ENCODE measurements at places on chromosomes 16 and 17.
A peak's percentile ranks its signal among the peaks of the same experiment; 100 is the strongest.

DNA sequence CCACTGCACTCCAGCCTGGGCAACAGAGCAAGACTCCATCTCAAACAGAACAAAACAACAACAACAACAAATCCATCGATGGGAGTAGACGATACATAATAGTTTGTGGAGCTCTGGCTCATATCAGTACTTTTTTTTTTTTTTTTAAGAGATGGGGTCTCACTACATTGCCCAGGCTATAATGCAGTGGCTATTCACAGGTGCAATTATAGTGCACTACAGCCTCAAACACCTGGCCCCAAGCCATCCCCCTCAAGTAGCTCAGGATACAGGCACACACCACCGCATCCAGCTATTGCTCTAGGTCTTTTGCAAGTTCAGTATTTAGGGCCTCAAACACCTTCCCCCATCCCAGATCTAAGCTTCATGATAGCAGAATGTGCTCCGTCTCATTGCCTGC, 110.6 kb downstream of the KATNIP start:
- DNase-seq = no peak

GRCh38 chr17:3803308-3803640, 2.3 kb upstream of the ITGAE start:
- no peak for DNase-seq

- DNase-seq = no peak
These were observed 12.5 kb downstream of the SAMD14 start for GRCh38 chr17:50117202-50118051.

GRCh38 chr17:68595496-68595895, 5.7 kb downstream of the FAM20A start:
- DNase-seq = peak; percentile 89

- DNase-seq = peak; percentile 63
These were observed 13.5 kb downstream of the SDR42E1 start for GRCh38 chr16:81997738-81998137.

- DNase-seq = no peak
These were observed 41.5 kb upstream of the CDH5 start for GRCh38 chr16:66324815-66325515.

- no peak for DNase-seq
These were observed 51.2 kb downstream of the SNX29 start for GRCh38 chr16:12027558-12028287.

GRCh38 chr17:59620518-59621259, 994 bp downstream of the CLTC start:
- no peak for DNase-seq

DNA sequence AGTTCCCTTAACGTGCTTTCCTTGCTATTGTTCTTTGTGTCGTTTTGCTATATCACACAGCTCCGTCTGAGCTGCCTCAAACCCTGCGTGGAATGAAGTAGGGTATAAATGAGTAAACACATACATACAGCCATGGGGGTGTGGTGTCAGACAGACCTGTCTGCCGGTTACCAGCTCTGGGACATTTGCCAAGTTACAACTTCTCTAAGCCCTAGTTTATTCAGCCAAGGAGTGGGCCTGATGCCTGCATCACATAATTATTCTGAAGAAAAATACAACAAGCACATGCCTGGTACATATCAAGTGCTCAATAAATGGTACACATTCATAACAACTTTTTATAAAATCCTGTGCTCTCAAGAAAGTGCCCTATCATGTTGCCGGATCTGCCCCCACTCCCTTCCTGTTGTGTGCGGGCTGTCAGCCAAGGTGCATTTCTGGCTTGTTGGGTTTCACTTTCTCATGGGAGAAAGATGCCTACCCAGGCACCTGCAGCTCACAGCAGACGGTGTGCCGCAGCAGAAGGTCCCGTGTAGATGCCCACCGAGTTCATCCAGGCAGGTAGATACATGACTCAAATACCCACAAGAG, 30.5 kb downstream of the SMPD3 start:
- no peak for DNase-seq

GRCh38 chr17:6098050-6098822, 28.1 kb downstream of the WSCD1 start:
- no peak for DNase-seq

DNA sequence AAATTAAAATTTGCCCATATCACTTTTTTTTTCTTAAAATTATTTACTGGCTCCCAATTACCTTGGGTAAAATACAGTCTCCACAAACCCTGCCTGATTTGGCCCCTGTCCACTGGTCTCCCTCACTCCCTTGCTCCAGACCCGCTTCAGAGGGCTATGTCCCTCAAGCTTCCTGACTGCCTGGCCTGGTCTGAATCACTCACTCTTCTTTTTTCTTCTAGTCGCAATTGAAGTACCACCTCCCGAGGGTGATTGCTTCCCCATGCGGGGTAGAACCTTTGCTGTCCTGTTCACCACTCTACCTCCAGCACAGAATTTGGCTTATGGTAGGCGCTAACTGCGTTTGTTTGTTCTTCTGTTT, 598 bp upstream of the PGAP3 start:
- no peak for DNase-seq

DNA sequence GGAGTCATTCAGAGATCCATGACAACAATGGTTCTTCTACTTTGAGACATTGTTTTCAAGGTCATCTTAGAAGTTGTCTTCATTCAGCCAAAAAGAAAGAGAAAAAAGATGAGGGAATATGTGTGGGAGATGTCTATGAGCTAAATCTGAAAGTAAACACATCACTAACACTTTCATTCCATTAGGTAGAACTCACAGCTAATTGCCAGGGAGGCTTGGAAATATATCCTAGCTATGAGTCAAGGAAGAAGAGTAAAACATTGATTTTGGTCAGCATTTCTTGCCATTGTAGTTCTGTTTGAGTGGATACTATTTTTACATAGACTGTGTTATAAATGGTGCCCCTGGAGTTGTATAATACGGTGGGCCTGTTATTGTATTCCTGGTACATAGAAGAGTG, 316.4 kb upstream of the MYOCD start:
- no peak for DNase-seq

DNA sequence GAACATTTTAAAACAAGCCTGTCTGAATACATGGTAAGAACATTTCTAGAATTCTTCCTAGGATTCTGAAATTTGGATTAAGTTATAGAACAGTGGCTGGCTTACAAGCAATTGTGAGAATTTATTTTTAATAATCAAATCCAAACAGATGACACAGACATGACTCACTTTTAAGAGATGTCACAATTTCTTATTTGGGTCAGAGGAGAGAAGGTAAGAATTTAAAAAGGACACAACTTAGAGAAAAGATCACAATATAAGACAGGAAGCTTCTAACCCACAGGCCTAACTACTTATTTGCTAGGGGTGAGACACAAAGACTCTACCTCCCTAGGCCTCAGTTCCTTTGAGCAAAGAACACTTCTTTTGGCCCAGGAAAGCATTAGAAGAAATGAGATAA, 32.7 kb downstream of the ZZEF1 start:
- DNase-seq = peak; percentile 31

DNA sequence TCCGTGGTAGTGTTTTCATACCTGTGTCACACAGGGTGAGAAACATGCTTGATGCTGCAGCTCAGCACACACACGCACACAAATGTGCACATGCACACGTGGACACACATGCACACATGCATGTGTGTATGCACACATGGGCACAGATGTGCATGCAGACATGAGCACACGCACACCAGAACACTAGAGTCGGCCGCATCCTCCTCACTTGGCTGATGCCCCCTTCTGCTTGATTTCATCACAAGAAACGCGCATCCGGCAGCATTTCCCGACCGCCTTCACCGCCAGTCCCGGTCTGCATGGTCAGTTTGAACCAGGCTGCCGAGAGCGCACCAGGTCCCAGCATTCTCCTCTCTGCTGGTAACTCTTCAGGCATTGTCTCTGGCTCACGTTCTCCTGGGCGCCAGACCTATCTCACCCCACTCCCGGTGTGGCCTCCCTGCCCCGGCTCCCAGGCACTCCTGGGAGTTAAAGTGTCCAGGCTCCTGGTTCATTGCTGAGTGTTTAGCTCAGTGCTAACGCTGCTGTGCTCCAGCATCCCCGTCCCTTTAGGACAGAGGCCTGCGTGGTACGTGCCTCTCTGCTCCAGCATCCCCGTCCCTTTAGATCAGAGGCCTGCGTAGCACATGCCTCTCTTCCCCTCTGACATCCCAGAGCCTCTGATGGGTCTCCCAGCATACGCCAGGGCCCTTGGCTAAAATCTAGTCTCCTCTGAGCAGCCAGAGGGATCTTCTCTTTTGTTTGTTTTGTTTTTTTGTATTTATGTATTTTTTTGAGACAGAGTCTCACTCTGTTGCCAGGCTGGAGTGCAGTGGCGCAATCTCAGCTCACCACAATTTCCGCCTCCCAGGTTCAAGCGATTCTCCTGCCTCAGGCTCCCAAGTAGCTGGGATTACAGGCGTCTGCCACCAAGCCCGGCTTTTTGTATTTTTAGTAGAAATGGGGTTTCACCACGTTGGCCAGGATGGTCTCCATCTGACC, 16.0 kb downstream of the BAIAP2 start:
- no peak for DNase-seq

GRCh38 chr16:60318486-60318885, 1584.4 kb upstream of the GOT2 start:
- DNase-seq = no peak

DNA sequence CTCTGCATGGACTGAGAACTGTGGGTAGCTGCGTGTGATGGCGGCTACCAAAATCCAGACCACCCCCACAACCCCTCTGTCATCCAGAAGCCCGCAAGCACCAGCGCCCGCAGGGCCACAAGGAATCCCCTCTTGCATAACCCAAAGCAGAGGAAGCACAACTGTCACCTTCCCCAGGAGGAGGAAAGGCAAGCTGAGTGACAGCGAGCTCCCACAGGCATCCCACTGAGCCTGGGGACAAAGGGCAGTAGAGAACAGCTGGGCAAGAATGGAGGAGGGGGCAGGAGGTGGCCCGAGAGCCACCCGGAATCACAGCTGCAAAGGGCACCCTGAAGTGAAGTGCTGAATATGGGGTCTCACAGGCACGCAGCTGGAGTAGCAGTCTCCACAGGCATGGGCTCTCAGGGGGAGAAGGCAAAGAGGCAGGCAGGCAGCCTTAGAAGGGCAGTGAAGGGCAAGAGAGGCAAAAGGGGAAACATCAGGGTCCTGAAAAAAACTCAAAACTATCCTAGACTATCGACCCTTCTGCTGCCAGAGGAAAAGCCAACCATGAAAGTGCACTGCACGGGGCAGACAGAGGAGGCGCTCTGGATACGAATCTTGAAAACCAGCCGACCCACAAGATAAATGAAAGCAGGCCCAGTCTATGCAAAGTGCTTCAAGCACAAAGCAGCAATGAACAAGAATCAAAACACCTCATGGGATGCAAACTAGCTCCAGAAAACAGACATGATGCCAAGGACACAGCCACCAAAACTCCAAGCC, 17.1 kb downstream of the USP36 start:
- DNase-seq = no peak

- no peak for DNase-seq
These were observed 249.4 kb downstream of the SNX29 start for GRCh38 chr16:12225806-12226465.

DNA sequence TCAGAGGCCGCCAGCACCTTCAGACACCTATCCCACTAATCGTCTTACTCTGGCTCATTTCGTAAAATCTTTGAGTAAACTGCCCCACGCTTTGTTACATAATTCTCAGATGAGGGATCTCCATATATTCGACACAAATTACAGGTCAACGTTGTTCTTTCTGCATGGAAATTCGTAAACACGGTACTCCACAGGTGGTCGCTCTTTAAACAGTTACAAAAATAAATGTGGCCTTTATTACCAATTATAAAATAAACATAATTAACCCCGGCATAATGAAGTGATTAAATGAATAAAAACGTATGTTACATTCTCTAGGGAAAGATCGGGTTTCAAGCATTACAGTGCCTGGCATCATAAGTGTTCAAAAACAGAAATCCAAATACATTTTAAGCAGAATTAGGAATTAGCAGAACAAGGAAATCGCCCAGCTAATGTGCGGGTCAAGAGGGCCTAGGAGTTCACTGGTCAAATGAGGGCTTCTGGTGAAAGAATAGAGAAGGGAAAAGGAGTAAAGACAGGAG, 943 bp upstream of the PIP4K2B start:
- no peak for DNase-seq

DNA sequence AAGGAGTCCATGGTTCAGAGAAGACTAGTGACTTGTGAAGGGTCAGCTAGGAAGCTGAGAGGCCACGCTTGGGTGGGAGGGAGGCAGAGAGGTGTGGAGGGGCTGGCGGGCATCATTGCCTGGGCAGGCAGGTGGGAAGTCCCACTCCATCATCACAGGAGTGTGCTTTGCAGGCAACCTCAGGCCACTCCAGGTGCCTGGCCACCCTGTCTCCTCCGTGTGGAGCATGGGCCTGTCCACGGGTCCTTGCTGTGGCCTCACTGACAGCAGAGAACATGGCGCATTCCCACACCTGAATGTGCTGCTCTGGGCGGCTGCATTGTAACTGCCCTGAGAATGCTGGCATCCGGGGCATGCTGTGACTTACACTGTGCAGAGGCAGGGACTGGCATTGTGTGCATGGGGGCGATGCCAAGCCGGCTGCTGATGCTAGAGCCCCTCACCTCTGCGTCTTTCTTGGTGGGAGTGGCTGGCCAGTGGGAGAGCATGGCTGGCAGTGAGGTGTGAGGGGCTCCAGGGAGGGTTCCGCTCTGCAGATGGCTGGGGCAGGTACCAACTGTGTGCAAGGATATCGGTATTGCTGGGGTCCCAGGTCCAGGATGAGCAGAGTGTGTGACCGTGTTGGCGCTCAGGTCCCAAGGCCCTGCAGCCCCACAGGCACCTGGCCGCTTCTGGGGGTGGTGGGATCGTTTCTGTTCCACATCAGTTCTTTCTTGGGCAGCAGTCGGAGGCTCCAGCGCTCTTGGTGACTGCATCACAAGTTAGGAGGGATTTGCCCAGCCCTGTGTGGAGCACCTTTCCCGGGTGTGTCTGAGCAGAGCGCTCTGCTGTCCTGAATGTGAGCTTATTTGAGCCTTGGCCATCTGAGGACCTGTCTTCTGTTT, 94.8 kb downstream of the NPIPB11 start:
- no peak for DNase-seq

- DNase-seq = no peak
These were observed 6.0 kb downstream of the C1QTNF8 start for GRCh38 chr16:1089822-1090619.

DNA sequence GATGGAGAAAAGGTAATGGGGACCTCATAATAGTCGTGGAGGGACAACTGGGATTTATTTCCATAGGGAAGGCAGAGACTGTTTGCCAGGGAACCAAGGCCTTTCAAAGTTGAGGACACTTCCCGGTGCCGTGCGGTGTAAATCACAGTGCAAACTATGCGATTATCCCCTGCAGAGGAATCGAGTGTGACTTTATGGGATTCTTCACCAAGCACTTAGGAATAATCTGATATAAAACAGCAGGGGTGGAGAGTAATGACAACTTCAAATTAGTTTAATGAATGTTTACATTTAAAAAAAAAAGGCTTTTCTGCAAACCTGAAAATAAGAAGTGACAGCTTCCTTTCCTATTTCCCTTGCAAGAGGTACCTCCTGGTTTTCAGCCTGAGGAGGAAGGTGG, 538.2 kb downstream of the MAF start:
- DNase-seq = no peak

GRCh38 chr17:81115749-81116464, 49.4 kb upstream of the PVALEF start:
- DNase-seq = no peak

DNA sequence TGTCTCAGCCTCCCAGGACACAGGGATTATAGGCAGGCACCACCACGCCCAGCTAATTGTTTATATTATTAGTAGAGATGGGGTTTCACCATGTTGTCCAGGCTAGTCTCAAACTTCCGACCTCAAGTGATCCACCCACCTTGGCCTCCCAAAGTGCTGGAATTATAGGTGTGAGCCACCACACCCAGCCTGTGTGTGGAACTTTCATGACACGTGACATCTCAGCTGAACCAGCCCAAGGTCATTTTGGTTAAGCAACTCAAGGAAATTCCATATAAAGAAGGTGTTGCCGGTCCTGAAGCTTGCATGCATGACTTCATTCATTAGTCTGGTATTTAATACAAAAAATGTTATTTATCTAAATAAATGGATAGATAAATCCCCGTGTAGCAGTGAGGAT, 145.5 kb downstream of the AXIN2 start:
- DNase-seq = no peak

Data from stromal cell of bone marrow (primary cell).